Hematopoietic multipotent progenitor cell treated with erythropoietin and hydrocortisone succinate and interleukin-3 and kit ligand, for 8 days (in vitro differentiated cells): ENCODE measurements at places on chromosomes 11 and 22.

GRCh38 chr11:72646472-72646871 is 27.8 kb downstream of the PDE2A start:
- no peak for DNase-seq

GRCh38 chr22:40597526-40598430 is 38.7 kb downstream of the MRTFA start:
- no peak for DNase-seq

DNA sequence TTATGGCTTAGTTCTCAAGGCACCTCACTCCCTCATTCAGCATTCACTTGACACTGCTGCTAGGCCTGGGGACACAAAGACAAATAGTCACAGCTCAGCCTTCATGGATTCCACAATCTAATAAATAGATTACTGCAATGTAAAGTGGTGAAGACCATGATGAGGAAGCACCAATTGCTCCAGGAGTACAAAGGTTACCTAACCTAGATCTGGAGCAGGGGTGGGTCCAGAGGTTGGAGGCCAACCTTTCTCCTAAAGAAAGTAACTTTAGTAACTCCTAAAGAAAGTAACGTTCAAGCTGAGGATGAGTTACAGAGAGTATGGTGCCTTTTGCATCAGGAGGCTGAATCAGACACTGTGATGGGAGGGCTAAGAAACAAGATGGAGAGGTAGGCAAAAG is 4.1 kb downstream of the TRIM3 start:
- DNase-seq: no peak

DNA sequence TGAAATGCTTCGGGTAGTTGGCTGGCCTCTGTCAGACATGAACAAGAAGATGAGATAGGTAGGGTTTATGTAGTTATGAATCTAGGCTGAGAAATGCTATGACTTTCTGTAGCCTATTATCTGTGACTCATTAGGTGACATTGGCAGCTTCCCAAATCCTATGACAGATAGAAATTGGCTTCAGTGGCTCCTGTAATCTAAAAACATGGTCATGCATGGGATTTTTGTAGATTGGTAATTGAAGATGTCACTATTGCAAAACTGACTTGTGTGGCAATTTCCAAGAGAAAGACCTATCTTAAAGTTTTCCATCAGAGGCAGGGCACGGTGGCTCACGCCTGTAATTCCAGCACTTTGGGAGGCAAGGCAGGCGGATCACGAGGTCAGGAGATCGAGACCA is 29.4 kb upstream of the GRIK4 start:
- DNase-seq: peak; percentile 76

GRCh38 chr22:21703684-21704316 is 31.8 kb downstream of the YPEL1 start:
- DNase-seq: no peak

- no peak for DNase-seq
These were observed 433.2 kb downstream of the GUCY1A2 start for GRCh38 chr11:106585061-106585460.

GRCh38 chr11:72781313-72782080 is 12.3 kb downstream of the STARD10 start:
- DNase-seq: no peak

DNA sequence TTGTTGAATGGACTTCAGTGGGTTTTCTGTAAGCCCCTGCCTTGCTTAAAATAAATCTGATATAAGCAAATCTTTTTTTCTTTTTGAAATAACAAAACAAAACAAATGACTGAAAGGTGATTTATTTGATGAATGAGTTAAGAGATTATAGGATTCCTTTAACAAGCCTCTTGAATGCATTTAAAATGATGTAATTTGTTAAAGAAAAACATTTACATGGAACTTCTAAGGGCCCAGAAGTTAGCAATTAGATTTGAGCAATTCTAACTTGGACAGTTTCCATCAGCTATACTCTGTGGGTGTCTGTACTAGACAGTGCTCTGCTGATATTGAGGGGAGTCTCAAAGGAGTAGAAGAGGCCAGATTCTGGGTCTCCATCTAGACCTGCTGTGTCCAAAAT is 143.5 kb upstream of the RAG2 start:
- no peak for DNase-seq

GRCh38 chr22:23182309-23183060 is 2.2 kb downstream of the BCR start:
- peak; percentile 48 for DNase-seq

DNA sequence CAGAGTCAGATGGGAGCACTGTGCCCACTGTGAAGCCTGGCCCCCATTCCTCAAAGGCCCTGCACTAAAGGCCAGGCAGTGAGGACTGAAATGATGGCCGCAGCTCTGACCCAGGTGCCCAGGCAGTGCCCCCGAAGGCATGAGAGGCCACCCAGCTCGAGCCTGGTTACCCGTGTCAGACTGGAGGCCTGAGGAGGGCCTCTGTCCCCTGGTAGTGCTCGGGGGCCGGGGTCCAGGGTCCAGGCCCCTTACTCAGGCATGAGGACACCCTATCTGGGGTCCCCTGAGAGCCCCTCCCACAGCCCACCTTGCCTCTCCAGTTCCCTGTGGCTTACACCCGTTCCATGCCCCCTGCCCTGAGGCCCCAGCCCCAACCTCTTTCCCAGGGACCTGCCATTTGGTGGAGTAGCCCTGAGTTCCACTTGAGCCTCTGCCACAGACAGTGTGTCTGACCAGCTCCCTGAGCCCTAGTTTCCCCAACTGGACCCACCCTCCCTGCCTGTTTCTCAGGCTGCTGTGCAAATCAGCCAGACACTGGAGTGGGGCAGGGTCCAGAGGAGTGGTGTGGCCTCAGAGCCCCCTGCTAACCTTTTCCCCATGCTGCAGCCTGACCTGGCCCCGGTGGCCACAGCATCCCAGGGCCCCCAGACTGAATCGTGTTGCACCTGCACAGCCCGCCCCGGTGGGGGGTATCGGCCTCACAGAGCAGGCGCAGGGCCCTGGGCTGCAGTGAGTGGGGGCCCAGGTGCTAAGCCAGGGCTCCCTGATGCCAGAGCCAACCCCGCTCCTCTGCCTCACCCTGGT is 10.8 kb upstream of the ANKRD13D start:
- no peak for DNase-seq

- no peak for DNase-seq
These were observed 92.9 kb upstream of the SLC22A12 start for GRCh38 chr11:64498136-64498535.

DNA sequence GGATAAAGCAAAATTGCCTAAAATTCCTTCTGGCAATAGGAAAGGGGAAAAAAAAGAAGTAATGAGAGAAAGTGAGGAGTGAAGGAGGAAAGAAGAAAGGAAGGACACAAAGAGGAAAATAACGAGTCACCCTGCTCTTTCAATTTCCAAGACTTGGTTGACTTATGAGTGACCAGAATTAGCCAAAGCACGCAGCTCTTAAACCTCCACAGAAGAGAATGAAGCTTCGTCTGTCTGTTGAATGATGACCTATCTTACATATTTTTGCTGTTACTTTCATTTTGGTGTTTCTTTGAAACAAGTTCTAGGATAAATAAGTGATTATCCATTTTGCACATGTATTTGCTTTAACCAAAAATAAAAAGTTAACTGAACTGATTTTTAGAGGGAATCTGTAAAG is 728 bp downstream of the MMP27 start:
- DNase-seq: no peak
